Retina (tissue), 1 donor: ENCODE measurements at places on chromosomes 2 and 18.

- DNase-seq = no peak
Measured at GRCh38 chr2:134218414-134218813, 35.5 kb upstream of the MGAT5 start.

GRCh38 chr2:224442071-224442967, 40.4 kb upstream of the FAM124B start:
- peak; percentile 58 for DNase-seq

- no peak for DNase-seq
Measured at GRCh38 chr18:13871701-13872100, 43.6 kb downstream of the MC2R start.

GRCh38 chr18:74456349-74457042, 612 bp downstream of the DIPK1C start:
- peak; percentile 79 for DNase-seq

GRCh38 chr2:217685255-217685605, 317.6 kb downstream of the TNS1 start:
- DNase-seq = no peak

DNA sequence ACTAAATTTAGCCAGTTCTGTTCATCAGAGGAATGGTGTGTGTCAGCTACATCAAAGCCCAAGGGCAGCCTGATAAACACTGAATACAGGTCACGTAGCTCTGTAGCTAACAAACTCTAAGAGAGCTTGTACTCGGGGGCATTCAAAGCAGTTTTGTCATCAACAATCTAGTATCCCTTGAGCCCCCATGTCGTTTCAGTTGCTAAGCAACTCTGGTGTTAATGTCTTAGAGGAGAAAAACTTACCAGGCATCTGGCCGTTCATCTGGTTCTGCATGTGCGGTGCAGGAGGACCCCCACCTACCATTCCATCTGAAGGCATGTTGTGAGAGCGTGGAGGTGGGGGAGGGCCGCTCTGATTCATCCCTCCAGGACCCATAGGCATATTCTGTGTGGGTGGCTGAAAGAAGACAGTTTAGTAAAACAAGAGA, 33.1 kb downstream of the SS18 start:
- DNase-seq = peak; percentile 46

DNA sequence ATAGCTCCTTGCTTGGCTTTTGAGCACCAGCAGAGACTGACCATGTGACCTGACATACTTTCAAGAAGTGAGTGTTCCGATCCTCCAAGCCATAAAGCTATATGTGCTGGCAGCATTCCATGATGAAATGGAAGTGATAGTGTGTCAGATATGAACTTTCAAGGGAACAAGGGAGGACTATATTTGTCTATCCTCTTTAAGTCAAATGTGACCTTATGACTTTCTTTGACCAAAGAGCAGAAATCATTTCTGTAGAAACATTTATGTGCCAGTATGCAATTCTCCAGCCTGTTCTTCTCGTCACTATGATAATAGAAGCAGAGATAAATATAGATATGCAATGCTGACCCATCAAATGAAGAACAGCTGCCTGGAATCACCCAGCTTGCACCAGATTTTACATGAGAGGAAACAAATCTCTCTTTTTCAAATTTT, 14.4 kb downstream of the HYCC2 start:
- DNase-seq = no peak

DNA sequence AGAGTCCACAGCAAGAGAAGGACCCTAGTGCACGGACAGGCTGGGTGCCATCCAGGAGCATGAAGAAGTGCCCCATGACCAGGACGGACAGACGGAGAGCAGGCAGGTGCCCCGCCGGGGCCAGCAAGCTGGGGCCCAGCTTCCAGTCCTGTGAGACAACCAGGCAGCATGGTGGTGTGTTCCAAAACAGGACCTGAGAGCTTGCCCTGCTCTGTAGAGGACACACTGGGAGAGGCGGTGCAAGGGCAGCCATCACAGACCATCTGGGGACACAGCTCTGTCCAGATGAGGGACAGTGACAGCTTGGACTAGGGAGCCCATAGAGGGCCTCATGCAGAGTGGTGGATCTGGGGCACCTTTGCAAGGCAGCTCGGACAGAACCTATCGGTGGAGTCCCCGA, 279.8 kb downstream of the EIPR1 start:
- DNase-seq = no peak

GRCh38 chr2:234808907-234809306, 142.9 kb upstream of the SH3BP4 start:
- no peak for DNase-seq

GRCh38 chr2:144513388-144514101, 6.4 kb downstream of the ZEB2 start:
- peak; percentile 72 for DNase-seq

DNA sequence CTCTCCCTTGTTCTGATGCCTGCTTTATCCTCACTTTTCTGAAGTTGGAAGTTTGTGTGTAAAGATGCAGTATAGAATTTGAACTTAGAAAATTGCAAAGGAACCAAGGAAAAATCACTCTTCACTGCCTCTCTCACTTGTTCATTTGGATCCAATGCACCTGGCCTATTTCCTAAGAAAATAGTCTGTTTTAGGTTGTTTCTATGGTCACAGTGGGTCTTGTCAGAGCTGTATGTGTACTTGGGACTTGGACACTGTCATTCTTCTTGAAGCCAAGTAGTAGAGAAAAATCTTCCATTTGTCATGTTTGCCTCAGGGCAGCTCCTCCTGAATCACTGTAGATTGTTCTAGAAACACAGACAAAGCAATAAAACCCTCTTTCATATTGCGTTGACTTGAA, 80.3 kb upstream of the SESTD1 start:
- no peak for DNase-seq
